ENCODE measurements at places on chromosomes 3 and 15.
A peak's percentile ranks its signal among the peaks of the same experiment; 100 is the strongest.

DNA sequence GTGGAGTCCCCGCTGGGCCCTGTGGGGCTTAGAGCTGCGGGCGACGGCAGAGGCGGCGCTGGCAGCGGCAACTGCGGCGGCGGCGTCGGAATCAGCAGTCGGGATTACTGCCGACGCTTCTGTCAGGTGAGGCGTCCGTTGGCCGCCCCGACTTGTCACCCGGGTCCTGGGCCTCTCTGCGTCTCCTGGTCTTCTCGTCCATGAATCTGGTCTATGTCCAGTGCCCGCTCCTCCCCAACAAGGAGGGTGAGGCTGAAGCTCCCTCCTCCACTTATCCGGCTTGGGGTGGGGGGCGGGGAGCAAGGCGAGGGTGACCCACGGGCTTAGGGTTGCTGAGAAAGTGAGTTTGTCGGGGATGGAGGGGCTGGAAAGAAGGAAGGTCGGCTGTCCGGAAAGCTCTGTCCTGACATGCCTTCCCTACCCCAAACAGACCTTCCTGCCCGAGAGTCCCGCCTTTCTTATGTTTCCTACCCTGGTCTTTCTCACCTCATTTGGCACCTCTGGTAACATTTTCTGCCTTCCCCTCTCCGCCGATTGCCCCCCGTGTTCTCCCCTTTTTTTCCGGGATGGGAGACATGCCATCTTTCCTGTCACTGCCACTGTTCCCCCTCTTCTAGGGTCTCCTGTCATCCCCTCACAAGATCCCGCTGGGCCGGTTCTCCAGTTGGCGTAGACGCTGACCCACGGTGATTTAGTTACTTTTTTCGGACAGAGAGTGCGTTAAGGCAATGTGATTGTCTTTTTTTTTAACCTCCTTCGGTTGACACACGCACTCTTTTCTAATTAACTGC is 520 bp downstream of the ZNF654 start:
- no peak for DNase-seq

- DNase-seq: no peak
Measured at GRCh38 chr3:76083992-76084391, 298.6 kb upstream of the ZNF717 start.

DNA sequence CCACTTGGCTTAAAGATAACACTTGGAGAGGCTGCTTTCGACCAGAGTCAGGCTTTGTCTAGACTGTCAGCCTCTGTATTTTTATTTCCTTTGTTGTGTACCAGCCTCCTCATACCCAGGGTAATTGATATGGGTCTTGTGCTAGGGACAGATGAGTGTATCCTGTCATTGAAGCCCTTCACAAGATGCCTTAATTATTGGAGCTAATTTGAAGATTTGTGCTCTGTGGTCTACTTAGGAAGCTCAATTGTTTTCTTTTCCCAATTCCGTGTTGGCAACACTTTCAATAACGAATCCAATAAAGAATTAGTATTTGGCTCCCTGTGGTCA is 60.5 kb upstream of the DPH6 start:
- no peak for DNase-seq

DNA sequence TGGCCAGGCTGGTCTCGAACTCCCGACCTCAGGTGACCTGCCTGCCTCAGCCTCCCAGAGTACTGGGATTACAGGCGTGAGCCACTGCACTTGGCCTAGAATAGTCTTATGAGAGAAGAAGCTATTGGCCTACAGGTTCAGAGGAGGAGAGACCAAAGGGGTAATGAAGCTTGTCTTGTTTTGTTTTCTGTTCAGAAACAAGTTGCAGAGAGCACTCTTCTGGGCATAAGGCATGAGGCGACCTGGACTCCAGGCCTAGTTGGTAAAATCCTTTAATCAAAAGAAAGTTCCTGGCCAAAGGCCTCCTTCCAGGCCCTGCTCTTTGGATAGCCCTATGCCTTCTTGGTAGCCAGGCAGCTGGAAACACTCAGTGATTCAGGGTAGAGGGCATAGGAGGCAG is 87.3 kb upstream of the SKOR1 start:
- no peak for DNase-seq

DNA sequence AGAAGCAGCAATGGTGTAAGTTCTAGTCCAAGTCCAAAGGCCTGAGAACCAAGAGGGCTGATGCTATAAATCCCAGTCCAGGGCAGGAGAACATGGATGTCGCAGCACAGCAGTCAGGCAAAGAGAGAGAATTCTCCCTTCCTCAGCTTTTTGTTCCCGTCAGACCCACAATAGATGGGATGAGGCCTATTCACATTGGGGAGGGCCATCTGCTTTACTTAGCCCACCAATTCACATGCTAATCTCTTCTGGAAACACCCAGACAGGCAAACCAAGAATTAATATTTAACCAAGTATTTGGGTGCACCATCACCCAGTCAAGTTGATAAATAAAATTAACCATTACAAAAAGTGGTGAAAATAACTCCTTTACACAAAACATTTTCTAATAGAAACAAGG is 511.7 kb upstream of the UBE2E2 start:
- no peak for DNase-seq

DNA sequence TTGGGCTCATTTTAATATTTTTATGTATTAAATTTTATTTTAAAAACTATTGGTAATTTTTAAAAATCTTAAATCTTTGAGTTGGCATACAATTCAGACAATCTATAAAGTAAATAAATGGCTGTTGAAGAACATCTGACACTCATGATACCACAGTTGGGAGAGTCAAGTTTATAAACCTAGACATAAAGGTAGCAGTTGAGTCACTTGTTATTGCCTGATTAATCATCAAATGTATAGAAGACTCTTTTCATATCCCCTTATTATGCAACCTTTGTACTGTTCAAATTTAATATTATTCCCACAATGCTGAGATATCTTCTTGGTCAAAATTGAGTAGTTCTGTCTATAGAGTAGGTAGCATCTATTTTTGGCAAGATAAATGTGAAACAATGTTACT is 19.6 kb downstream of the PAQR9 start:
- no peak for DNase-seq

DNA sequence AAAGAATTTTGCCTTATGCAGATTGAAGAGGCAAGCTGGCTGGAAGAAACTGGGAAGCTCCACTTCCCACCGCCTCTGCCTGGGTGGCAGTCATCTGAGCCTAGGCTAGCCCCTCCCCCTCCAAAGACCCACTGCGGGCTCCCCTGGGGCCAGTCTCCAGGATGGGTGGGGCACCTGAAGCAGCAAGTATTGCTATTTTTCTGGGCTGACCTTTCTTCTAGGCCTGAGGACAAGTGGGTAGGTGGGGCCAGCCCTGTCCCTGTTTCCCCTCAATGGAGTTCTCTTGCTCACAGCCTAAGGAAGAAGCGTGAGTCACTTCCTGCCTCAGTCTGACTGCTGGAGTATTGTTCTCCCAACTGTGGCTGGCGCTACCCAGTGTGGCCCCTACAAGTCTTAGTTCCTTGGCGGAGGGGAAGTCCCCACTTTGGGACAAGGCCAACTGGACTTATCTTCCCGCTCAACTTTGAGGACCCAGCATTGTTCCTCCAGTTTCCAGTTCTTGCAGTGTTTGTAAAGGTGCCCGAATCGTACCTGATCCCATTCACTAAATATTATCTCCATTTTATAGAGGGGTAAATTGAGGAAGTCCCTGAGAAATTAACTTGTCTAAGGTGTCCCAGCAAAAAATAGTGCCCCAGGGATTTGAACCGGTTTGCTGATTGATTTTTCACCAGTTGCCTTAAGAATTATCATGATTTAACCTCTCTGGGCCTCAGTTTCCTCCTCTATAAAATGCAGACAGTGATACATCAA is 1.4 kb downstream of the FURIN start:
- no peak for DNase-seq

GRCh38 chr15:60389261-60390077 is 8.3 kb downstream of the ANXA2 start:
- DNase-seq: no peak

- no peak for DNase-seq
Measured at GRCh38 chr3:156577736-156578135, 22.8 kb upstream of the SSR3 start.

GRCh38 chr3:133271539-133271938 is 128.3 kb upstream of the BFSP2 start:
- no peak for DNase-seq

GRCh38 chr15:88912500-88912921 is 668 bp downstream of the MFGE8 start:
- no peak for DNase-seq

GRCh38 chr3:65351753-65352152 is 664.0 kb upstream of the ADAMTS9 start:
- no peak for DNase-seq

DNA sequence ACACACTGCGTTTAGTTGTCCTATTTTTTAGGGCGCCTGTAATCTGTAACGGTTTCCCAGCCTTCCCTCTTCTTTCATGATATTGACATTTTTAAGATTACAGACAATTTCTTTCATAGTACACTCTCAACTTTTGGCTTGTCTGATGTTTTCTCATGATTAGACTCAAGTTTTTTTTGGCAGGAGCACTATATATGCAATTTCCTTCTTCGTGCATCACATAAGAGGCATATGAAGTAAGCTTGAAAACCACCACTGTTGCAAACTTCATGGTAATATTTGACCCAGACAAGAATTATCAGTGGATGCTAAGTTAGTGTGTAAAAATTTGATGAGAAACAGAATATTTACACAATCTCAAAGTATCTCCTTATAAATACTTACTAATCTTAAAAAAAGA is 119.2 kb upstream of the CMC1 start:
- no peak for DNase-seq

GRCh38 chr3:150319900-150320299 is 88.2 kb upstream of the TSC22D2 start:
- DNase-seq: no peak

GRCh38 chr3:5531039-5531438 is 343.5 kb downstream of the EDEM1 start:
- no peak for DNase-seq

- DNase-seq: peak; percentile 30
Measured at GRCh38 chr3:16337856-16338540, 73.0 kb downstream of the OXNAD1 start.

- DNase-seq: no peak
Measured at GRCh38 chr15:65731926-65732325, 60.2 kb downstream of the DENND4A start.

- DNase-seq: no peak
Measured at GRCh38 chr3:117011687-117012250, 302.2 kb downstream of the TUSC7 start.

- no peak for DNase-seq
Measured at GRCh38 chr3:196501316-196502044, 2.1 kb downstream of the RNF168 start.

DNA sequence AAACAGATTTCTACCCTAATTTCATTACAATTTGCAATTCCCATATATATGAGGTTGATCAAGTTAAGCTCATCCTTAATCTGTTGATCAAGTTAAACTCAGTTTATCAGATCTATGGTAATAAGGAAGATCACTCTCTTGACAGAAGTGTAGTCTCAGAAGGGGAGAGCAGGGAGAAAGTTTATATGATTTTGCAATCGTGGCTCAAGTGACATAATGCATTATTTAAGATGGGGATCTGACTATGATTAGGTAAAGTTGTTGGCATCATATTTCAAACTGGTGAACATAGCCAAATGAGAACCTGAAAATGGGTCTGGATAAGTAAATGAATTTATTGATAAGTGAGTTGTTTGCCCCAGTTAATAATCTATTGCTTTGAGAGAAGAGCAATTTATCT is 995.3 kb downstream of the OTOL1 start:
- DNase-seq: no peak

DNA sequence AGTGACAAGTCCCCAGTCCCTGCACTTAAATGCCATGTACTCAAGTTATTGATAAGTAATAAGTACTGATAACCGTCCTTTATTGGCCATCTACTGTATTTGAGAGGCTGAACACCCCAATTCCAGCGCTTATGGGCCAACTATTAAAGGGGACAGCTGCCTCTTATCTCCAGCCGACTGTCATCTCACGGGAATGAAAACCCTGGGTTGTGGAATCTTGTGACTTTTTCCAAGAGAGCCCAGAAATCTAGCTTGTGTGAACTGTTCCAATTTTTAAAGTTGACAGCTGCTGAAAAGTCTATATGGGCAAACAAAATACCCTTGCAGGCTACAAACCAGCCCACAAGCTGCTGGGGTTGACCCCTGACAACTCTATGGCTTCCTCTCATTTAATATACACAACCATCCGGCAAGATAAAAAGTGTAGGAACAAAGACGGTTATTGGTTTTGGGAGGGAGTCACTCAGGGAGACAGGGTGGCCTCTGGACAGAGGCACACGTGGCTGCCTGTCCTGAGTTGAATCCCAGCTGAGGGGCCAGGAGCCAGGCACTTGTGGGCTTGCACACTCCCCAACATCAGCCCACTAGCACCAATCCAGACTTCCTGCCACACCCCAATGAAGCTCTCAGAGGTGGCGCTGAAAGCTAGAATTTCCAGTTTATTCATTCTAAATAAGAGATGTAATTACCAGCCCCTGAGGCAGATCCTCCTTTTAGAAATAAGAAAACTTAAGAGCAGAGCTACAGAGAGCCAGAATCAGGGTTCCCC is 16.2 kb downstream of the SPSB4 start:
- DNase-seq: no peak

GRCh38 chr3:189419038-189419437 is 212.2 kb upstream of the TP63 start:
- no peak for DNase-seq

GRCh38 chr15:70508561-70509281 is 254.6 kb downstream of the UACA start:
- no peak for DNase-seq

GRCh38 chr15:63830113-63830512 is 3.6 kb downstream of the HERC1 start:
- no peak for DNase-seq

DNA sequence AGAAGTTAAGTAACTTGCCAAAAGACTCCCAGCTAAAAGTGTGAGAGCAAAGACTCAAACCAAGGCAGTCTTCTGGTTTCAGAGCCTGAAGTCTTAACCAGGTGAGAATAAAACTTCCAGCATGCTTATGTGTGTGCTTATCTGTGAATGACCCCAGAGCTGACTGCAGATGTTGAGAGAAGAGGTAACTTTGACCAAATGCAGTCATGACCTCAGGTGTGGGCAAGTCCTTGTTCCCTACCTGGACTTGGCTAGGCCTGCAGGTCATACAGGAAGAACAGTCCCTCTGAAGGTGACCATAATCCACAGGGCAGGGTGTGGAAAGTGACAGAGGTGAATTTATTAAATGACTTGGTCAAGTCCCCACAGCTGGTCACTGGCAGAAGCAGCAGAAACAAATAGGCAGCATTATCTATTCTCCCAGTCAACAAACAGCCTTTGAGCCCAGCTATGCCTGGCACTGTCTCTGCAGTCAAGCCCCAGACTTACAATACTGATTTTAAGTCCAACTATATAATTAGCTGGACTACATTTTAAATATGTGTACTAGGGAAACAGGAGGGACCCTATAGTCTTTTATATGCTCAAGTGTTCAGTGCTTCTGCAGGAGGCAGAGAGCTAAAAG is 3.0 kb upstream of the CPEB1 start:
- DNase-seq: no peak

GRCh38 chr3:33115024-33115768 is 1.4 kb downstream of the CRTAP start:
- no peak for DNase-seq

DNA sequence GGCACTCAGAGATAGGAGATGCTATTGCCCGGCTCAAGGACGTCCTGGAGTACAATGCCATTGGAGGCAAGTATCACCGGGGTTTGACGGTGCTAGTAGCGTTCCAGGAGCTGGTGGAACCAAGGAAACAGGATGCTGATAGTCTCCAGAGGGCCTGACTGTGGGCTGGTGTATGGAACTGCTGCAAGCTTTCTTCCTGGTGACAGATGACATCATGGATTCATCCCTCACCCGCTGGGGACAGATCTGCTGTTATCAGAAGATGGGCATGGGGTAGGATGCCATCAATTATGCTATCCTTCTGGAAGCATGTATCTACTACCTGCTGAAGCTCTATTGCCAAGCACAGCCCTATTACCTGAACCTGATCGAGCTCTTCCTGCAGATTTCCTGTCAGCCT is 26.4 kb downstream of the BCL2A1 start:
- no peak for DNase-seq

Measured in GM12891 (cell line).